SIG-M5 (cell line): ENCODE measurements at places on chromosomes 4 and X.
A peak's percentile ranks its signal among the peaks of the same experiment; 100 is the strongest.

GRCh38 chr4:48103483-48104139 lies 30.4 kb downstream of the TXK start:
- DNase-seq = no peak

DNA sequence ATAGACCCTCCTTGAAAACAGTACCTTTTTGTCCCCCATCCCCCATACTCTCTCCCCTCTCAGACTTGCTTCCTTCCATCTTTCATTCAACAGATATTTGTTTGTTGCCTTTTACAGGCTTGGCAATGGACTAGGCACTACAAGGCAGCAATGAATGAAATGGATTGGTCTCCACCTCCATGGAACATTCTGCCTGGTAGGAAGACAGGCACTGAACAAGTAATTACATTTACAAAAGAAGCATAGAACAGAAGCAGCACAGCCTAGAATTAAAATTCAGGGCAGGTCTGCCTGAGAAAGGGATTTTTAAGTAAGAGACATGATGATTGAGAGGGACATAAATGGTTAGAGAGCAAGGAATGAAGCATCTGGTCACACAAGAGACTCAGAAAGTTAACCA lies 346.1 kb downstream of the GRXCR1 start:
- no peak for DNase-seq

DNA sequence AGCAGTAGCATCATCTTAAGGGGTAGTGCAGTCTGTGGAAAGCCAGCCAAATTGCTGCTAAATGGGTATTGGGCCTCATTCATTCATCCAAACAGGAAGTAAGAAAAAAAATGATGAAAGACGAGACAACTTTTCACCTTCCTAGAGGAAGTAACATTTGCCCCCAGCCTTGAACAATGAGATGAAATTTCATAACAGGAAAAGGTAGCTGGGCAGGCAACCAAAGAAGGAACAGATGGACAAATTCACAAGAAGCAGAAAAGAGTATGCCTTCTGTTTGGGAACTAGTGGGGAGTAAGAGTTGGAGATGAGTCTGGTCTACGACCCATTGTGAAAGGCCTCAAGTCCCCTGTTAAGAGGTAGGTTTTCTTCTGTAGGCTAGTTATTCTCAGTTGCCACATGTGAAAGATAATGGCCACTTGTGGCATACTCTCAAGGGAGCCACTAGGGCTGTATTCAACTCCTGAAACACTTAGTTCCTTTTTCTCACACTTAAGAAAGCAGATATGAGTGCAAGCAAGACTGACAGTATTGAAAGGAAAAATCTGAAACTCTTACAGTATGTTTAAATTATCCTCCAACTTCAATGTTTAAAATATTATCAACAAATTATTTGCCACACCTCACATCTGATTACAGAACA lies 190.4 kb downstream of the AR start:
- DNase-seq = peak; percentile 22

DNA sequence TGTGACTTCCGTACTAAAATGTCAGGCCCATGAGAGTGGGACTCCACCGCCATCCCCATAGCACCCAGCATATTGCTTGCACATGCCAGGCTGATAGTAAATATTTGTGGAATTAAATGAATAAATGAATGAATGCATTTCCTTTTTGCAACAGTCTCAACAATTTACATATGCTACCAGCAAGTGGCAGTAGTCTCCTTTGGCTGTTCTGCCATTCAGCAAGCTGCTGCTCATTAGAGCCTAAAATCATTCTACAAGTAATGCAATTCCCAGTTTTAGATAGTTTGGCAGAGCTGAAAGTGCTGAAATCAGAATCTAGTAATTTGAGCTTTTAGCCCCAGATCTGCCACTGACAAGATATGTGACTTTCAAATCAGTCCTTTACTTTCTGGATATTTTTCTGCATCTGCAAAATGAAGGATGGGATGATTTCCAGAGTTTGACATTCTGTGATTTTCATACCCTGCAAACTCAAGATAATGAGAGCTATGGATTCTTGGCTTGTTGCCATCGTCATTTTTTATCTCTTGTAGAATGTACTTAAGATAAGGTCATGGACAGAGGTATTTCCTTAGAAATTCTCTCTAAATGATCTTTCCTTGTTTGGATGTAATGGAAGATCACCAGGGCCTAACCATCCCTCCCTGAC lies 35.7 kb upstream of the INTS6L start:
- DNase-seq = no peak

- DNase-seq = no peak
These were observed 37.0 kb upstream of the CXCL8 start for GRCh38 chr4:73703320-73703719.

DNA sequence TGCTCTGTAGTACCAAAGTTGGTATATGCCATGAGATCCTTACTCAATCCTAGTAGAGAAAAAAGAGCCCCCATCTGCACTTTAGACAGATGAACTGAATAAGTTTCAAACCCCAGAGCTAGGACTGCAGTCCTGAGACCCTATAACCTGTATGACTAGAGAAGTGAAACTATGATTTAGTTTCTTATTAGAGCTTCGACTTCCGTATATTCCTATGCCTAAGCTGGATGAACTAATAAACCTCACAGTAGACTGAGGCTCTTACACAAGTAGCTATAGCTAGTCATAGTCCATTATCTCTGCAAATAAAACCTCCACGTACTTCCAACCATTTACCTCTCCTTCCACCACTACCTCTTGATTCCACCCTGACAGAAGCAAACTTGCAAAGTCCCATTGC lies 6.3 kb upstream of the OTUD4 start:
- peak; percentile 24 for DNase-seq

GRCh38 chr4:184424993-184425758 lies 49.2 kb downstream of the IRF2 start:
- DNase-seq = no peak

DNA sequence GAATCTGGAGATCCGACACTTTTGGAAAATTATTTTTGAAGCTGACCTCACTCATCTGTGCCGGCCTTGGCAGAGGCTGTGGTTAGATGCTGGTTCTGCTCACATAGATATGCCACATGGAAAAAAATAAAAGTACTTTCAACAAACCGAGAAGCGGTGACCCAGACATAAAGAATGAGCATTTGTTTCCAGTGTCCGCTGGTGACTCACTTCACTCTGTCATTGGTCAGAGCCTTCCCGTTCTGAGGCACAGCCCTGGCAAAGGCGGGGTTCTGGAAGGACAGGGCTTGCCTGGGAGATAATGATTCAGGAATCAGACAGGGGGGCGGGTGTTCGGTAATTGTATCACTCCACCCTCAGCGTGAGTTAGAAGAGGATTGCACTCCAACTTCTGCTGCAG lies 172.4 kb upstream of the MXRA5 start:
- no peak for DNase-seq

DNA sequence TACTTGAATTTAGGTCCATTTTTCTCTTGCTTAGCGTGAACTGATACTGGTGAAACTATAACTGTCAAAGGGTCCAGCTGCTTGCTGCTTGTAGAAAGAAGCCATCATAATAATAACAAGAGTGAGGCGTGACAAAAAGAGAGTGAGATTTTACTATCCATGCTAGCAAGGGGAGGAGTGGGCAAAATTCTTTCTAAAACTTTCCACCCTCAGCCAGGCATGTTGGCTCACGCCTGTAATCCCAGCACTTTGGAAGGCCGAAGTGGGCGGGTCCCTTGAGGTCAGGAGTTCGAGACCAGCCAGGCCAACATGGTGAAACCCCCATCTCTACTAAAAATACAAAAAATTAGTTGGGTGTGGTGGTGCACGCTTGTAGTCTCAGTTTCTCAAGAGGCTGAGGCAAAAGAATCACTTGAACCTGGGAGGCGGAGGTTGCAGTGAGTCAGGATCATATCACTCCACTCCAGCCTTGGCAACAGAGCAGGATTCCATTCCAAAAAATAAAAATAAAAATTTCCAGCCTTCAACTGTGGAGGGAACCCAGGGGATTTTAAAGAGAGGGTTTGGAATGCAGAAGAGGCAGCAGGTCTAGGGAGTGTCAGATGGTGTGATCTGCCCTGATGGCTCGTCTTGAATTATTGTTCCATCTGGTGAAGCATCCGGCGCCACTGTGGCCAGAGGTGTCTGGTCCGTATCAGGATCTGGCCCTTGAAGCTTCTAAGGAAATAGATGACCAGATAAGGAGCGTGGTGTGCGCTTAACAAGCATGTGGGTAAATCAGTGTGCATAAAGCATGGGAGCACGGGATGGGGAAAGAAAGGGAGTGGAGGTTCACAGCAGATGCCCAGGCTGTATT lies 51.8 kb downstream of the LRP2BP start:
- no peak for DNase-seq

- DNase-seq = no peak
These were observed 88.6 kb upstream of the WDR1 start for GRCh38 chr4:10205223-10205622.

DNA sequence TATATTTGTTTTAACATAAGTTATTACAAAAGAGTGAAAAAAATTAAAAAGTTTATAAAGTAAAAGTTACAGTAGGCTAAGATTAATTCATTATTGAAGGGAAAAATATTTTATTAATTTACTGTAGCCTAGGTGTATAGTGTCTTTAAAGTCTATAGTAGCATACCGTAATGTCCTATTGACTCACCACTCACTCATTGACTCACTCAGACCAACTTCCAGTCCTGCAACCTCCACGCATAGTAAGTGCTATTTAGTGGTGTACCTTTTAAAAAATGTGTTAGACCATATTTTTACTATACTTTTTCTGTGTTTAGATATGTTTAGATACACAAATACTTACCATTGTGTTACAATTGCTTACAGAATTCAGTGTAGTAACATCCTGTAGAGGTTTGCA lies 841.1 kb downstream of the CENPC start:
- DNase-seq = no peak

DNA sequence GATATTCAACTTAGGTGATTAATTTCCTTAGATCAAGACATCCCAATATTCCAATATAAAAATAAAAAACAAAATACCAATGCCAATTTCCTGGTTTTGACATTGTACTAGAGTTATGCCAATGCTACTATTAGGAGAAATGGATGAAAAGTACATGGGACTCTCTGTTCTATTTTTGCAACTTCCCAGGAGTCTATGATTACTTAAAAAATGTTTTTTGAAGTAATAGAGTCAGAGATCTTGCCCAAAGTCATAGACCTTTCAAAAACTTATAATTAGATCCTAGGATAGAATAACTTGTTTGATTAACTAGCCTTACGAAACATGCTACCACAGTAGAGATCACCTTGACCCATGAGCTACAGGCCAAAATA lies 73.6 kb upstream of the MAOA start:
- DNase-seq = no peak

- DNase-seq = no peak
These were observed 22.1 kb downstream of the SLC25A53 start for GRCh38 chrX:104134583-104135261.

- DNase-seq = no peak
These were observed 19.3 kb upstream of the RPL34 start for GRCh38 chr4:108601106-108601505.

DNA sequence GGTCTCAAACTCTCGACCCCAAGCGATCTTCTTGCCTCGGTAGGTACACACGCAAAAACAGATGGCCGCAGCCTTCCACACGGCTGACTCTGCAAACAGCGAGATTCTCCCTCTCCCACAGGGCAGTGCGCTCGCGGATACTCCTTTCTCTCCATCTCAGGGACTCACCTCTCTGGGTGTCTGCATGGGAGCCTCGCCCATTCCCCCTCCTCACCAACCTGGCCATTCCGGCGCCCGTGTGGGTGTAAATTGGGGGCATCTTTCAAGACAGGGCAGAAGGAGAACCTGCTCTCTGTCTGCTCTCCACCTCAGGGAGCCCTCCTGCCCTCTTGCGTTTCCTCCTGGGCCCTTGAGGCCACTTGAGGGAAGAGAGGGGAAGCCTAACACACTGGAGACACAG lies 4.4 kb downstream of the CTAG2 start:
- DNase-seq = no peak

DNA sequence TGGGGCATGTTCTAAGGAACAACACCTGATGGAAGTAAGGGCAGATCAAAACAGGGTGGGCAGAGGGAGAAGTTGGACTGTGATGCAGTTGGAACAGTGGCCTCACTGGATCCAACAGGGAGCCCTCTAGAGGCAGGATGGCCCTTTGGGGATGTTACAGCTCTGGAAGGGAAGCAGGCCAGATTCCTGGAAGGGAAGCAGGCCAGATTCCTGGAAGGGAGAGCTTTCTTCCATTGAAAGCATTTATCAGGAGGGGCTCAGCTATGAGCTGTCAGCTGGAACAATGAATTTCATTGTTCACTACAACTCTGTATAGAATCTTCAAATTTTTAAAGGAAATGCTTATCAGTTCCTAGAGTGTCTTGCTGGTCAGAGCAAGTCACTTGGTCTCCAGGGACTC lies 17.7 kb downstream of the IL15 start:
- DNase-seq = no peak

- DNase-seq = no peak
These were observed 56.2 kb downstream of the CLDN22 start for GRCh38 chr4:183263787-183264386.

GRCh38 chrX:21354725-21355124 lies 19.5 kb upstream of the CNKSR2 start:
- no peak for DNase-seq

- DNase-seq = no peak
These were observed 339.8 kb downstream of the PCDH7 start for GRCh38 chr4:31059753-31060522.

GRCh38 chr4:98630737-98631454 lies 27.5 kb downstream of the TSPAN5 start:
- no peak for DNase-seq
